ENCODE measurements at places on chromosomes 7 and 10.
A peak's percentile ranks its signal among the peaks of the same experiment; 100 is the strongest.

DNA sequence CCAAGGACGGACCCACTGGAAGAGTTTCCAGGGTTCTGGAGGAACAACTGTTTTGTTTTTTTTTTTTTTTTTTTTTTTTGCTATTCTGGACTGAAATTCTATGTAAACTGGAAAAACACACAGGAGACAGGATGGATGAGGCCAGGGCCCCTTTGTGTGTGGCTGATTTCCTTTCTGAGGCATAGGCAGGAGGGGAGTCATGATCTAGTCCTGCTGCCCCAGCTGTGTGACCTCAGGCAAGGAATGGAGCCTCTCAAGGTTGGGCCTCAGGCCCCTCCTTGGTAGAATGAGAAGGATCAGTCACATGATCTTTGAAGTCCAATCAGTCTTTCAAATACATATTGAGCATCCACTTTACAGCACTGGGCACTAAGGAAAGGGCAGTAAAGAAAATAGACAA is 87.6 kb downstream of the SH3PXD2A start:
- DNase-seq: no peak

DNA sequence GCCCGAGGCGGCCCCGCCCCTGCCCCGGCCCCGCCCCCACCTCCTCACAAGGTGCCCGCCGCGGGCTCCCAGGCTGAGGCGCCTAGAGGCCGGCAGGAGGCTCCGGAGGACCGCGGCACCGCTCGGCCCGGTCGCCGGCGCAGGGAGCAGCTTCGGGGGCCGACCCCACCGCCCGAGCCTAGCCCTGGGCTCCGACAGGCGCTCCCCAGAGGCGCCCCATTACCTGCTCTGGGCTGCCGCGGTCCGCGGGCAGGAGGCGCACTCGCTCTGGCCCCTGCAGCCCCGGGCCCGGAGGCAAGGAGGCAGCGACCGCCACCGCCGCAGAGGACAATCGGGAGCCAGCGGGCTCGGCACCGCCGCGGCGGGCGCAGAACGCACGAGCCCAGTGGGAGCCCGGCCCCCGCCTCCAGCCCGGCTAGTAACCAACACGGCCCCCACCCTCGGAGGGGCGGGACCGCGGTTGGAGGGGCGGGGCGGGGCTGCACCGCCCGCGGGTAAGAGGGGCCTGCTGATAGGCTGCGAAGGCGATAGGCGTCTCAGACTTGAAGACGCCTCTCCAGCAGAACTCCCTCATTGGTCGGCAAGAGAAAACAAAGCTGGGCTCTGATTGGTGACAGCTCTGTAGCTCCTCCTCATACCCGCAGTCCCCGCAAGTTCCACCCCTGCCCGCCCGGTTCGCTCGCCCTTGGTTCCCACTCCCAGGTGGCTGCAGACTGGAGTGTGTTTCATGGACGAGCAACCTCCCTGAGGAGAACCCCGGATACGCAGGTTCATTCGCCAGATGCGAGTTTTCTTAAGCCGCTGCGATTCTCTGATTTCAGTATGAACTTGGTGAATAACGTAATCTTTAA is at the start of gene MPP7:
MPP7 (minus strand) TSS at position 427 of the 851 bp plus-strand sequence. CDS start 64,460 bp downstream, outside the sequence.
- DNase-seq: peak; percentile 16

GRCh38 chr7:106614751-106615150 is 46.2 kb downstream of the CCDC71L start:
- DNase-seq: no peak

DNA sequence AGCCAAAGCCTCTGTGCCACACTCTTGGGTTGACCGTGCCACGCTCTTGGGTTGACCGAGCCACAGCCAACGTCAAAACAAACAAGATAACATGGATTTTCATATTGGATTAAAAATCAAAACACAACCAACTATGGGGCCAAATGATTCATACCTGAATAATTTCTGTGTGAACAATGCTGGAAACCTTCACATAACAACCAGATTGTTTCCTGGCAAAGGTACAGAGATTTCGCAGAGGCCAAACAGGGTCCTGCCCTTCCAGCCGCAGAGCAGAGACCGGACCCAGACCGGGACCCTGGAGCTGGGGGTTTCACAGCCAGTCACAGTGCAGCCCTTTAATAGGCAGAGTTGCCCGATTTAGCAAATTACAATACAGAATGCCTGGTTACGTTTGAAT is 40.5 kb downstream of the ITIH5 start:
- no peak for DNase-seq

DNA sequence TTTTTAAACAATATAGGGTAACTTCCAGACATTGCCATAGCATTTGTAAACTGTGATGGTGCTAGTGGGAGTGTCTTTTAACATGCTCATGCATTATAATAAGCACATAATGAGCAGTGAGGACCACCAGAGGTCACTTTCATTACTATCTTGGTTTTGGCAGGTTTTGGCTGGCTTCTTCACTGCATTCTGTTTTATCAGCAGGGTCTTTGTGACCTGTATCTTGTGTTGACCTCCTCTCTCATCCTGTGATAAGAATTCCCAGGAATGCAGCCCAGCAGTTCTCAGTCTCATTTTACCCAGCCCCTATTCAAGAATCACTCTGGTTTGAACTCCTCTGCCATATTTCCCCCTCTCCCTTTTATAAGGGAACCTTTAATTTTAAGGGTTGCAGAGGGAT is 91.3 kb downstream of the ZNF467 start:
- DNase-seq: no peak

GRCh38 chr10:124340033-124340760 is 78.5 kb downstream of the OAT start:
- no peak for DNase-seq

DNA sequence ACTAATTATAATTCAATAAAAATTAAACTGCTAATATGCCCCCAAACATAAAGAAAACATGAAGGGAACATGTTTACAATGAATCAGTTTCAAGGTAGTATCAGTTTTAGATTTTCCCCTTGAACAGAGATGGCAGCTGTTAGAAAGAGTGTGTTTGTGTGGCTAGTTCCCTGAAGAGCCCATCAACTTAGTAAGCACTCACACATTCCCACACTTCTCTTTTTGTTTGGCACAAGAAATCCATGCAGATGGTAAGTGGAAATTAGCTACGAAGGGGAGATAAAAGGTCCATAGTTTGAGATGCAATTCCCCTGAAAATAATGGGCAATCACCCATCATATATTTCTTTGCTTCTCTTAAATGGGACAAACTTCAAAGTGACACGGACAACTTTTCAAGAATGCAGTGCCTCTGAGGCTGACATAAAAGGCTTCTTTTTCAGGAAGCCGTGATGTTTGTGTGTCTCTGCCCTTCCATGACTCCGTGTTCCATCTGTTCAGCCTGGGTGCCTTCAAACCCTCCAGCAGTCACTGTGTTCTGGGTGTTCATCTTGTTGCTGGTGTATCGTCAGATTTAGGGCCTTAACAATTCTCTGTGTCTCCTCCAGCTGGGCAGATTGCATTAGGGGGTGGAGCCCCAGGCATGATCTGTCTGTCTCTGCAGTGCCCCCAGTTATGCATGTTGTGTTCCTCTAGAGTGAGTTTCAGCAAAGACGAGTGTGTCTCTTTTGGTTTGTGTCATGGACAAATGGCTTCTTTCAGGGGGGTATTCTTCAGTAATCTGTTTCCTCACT is 259.5 kb upstream of the NPY start:
- no peak for DNase-seq

DNA sequence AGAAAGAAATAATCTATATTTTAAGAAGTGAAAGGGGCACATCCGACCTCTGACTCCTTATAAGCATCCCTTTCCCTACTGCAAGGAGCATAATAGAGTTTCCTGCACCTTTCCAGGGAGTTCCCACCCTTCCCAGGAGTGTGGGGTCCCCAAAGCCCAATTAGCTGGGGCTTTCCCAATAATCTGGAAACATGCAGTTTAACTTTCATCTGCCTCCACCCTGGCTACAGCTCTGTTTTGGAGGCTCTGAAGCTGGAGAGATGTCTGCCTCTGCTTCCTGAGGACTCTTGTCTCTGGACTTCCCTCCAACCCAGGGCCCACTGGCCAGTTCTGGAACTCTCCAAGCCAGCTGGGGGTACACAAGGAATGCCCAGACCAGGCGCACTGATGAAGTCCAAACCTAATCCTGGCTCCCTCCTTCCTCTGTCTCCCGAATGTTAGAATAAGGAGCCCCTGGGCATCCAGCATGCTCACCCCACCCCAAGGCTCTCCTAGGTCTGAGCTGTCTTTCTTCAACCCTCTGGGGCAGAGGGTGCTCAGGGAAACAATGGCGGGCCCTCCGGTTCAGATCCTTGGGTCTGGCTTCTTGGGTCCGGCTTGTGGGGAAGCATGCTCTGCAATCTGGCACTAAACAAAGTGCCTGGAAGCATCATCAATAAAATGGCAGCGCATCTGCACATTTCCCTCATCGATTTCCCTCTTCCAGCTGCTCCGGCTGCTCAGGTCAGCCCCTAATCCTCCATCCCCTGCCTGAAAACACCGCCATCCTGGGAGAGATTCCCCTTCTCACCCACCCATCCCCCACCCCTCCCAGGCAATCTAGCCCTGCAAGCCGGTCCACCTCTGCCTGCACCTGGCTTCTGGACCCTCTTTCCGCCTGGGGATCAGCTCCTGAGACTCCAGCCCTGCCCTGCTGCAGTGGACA is 13.3 kb downstream of the HOXA4 start:
- DNase-seq: no peak

Data from COR-L47 (cell line).